Daoy (cell line): ENCODE measurements at places on chromosomes 5 and 9. TPM values are rescaled to one million over a fixed set of nuclear protein-coding genes. Genes with fewer than 3 reads are reported as not detected.

DNA sequence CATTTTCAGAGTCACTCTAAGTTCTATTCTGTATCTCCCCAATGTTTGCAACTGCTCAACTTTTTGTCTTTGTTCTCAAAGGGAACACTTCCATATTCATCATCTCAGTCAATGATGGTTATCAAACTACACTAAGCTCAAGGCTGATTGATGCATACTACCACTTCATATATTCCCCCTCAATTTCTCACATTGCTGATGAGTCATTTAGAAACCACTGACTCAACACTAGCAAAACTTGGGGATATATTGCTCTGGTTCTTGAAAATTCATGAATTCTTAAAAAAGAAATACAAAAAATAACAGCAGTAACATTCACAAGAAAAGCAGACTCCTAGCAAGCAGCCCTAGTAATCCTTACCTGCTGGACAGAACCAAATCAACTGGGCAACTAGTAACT lies 52.2 kb downstream of the ABHD17B start:
- DNase-seq, result no peak

DNA sequence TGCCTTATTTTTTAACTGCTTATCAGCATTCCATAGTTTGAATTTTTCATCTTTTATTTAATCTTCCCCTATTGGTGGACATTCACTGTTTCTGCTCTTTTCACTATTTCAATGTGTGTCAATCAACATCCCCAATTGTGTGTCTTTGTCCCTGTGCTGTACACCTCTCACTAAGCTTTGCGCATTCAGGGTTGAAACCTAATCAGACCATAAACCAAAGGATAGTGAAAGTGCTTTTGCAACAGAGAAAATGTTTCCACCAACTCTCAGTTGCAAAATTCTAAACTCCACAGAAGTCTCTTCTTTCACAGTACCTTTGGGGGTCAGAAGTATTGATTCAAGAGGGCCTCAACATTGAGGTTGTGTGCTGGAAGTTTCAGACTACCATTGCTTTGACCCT lies 127.1 kb upstream of the SAP30L start:
- DNase-seq, result no peak

The TXNDC8 gene
- total RNA-seq, result not detected in 2 replicates

The AQP7 gene
- total RNA-seq, result not detected in 2 replicates

GRCh38 chr9:110582156-110582555 lies 2.6 kb upstream of the SVEP1 start:
- DNase-seq, result no peak

The EPB41L4B gene
- total RNA-seq, result 12.9 and 14.0 TPM in 2 replicates

- peak; percentile 62 for DNase-seq
Measured at GRCh38 chr5:167245868-167246267, 1045.6 kb upstream of the WWC1 start.

The EIF4E1B gene
- not detected in 2 replicates for total RNA-seq

- DNase-seq, result peak; percentile 31
Measured at GRCh38 chr9:134059661-134060395, 8.0 kb downstream of the BRD3 start.

The CTNND2 gene
- total RNA-seq, result 4.5 and 4.9 TPM in 2 replicates

DNA sequence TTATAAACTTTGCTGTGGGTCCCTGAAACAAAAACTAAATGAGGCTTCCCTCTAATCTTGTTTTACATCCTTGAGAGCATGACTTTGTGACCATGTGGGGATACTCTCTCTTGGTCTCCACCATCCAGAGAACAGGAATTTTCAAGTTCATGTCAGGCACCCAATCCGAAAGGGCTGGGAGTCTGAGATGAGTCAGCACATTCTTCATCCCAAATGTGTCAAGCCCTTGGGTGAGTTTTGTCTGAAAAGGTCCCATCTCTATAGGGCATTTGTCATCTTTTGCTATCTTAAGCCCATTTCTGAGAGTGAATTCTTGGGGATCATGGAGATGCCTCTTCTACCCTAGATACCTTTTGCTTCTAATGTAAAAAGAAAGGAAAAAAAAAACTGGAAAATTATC lies 26.9 kb upstream of the RAPGEF6 start:
- DNase-seq, result no peak

DNA sequence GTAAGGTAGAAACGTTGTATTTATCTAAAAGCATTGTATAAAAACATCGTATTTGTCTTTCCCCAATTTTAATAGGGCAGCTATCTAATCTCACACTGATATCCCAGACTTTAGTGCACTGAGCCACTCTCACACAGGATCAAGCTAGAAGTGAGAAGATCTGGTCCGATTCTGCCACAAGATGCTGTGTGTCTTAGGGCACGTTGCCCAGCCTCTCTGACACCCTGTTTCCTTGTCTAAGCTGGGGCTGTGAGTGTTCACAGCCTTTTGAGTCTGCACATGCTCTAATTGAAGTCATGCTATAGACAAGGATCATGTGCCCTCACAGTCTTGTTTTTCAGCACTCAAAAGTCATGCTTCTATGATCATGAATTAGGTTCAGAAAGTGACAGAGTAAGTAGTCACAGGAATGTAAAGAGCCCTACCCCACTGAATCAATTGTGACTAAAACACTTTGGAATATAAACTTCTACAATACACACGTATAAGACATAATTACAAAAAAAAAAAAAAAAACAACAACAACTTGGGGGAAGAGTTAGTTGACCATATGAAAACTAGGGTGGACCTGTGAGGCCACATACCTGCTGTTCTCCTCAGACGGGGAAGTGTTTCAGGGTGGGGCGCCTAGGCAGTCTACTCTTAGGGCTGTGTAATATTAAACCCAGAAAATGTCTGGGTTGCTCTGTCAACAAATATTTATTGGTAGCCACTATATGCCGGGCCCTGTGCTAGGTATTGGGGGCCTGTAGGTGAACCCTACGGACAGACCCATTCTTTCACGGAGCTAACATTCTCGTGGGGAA lies 893 bp upstream of the ABLIM3 start:
- DNase-seq, result no peak

DNA sequence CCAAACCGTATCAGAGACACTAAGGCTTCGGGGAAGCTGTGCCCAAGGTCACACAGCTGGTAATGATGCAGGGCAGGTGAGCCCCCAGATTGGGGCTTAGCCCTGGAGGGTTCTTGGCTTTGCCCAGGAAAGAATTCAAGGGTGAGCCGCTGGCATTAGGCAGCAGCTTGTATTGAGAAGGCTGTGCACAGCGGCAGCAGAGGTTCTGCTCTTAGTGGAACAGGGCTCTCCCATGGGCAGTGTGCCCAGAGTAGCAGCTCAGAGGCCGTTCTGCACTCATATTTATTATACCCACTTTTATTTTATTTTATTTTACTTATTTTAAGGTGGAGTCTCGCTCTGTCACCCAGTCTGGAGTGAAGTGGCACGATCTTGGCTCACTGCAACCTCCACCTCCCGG lies 85.8 kb upstream of the IER5L start:
- no peak for DNase-seq

The BTNL9 gene
- 1.6 and 2.5 TPM in 2 replicates for total RNA-seq

The TAL2 gene
- 0.46 TPM in 1 of 2 replicates, not detected in the other for total RNA-seq

The C9orf72 gene
- 15.8 and 18.3 TPM in 2 replicates for total RNA-seq

DNA sequence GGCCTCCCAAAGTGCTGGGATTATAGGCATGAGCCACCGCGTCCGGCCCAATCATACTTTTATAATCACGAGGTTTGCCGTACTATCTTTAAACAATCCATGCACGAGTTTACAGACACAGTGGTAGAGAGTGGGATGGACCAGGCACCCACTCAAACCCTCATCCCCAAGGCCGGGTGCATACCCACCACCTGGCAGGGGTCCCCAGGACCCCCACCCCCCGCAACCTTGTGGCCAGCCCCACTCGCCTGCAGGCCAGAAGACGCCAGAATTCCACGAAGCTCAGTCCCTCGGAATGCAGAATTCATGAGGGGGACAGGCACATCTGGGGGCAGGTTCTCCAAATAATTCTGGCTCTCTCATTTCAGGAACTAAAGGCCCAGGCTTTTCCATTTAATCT lies 17.1 kb downstream of the NACC2 start:
- DNase-seq, result no peak

The KCTD16 gene
- total RNA-seq, result 0.63 and 0.65 TPM in 2 replicates

DNA sequence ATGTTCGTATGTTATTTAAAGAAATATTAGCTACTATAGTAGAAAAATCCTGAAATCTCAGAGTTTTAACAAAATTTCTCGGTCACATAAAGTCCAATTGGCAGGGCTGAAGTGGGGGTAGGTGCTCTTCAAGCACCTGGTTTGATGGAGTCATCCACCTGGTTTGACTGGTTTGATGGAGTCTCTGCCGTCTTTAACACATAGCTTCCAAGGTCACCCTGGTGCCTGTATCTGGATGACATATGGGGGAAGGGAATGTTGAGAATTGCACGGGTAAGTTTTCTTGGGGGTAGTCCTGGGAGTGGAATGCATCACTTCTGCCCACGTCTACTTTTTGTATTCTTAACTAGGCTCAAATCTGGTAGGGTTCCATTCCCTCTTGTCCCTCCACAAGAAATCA lies 351.2 kb downstream of the SH3GL2 start:
- DNase-seq, result no peak

GRCh38 chr9:36922548-36922947 lies 111.5 kb downstream of the PAX5 start:
- peak; percentile 88 for DNase-seq

The EDIL3 gene
- total RNA-seq, result 184 and 191 TPM in 2 replicates

GRCh38 chr9:77916820-77917219 lies 114.8 kb downstream of the GNAQ start:
- DNase-seq, result no peak

DNA sequence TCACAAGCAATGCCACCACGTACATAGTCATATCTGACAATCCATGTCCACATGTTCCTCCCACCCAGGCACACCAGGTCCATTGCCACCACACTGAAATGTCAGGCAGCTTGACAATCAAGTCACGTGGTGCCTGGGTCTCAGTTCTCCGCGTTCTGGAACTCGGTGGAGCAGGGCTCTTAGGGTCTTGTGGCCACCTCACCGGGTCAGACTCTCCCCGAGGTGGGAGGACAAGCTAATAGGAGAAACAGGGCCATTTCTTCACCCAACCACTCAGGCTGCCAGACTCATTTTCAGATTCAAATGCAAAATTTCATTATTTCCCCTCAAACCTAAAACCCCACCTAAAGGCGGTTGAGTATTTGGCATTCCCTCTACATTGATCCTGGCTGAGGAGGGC lies 200.5 kb upstream of the GAS1 start:
- no peak for DNase-seq

The GCNT4 gene
- total RNA-seq, result 1.7 and 1.9 TPM in 2 replicates

DNA sequence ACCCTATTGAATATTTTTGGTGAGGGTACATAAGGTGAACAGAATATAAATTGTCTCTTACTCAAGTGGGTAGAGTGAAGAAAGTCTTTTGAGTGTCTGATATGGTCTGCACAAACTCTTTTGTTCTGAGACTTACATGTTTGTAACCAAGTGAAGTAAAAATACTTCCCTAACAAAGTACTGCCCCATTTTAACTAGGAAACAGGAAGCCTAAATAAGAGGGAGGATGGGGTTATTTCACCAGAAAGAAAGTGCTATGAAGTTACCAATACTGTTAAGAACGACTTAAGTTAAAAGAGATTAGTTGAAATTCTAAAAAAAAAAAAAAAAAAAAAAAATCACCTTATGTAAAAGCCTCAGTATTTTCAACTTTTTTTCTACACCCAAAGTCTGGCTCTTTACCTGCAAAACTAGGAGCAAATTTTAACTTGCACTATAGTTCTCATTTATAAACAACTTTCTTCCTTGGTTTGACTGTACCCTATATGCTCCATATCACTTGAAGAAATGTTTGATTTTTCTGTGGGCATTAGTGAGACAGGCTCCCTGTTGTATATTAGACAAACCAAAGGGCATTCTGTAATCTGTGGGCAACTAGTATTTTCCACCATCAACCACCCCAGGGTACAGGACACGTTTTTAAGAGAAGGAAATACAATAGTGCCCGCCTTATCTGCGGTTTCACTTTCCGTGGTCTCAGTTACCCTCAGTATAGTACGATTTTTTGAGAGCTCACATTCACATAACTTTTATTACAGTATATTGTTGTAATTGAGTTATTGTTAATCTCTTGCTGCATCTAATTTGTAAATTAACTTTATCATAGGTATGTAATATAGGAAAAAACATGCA lies 127.7 kb downstream of the NR3C1 start:
- DNase-seq, result no peak

- DNase-seq, result no peak
Measured at GRCh38 chr5:7976411-7977190, 107.7 kb downstream of the MTRR start.

DNA sequence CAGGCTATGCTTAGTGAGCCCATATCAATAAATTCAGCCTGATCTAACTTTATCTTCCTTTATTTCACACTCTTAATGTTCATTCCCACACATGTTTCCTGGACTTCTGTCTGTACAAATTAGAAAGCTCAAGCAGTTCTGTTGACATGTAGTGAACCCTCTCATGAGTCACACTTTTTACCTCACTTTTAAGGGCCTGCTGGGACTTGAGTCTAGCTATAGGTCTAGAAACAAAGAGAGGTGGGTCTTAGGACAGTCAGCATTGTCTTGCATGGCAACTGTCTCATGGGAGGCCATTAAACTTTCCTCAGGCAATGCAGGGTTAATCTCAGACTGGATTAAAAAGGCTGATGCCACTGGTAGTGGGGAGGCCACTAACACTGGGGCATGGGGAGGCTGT lies 8.6 kb upstream of the CCNH start:
- no peak for DNase-seq

GRCh38 chr5:10400411-10400810 lies 41.3 kb upstream of the ROPN1L start:
- no peak for DNase-seq

- no peak for DNase-seq
Measured at GRCh38 chr5:77167063-77167462, 43.4 kb upstream of the PDE8B start.

The C9orf50 gene
- total RNA-seq, result not detected in 2 replicates

GRCh38 chr5:57171816-57172465 lies 1.9 kb upstream of the GPBP1 start:
- peak; percentile 73 for DNase-seq

DNA sequence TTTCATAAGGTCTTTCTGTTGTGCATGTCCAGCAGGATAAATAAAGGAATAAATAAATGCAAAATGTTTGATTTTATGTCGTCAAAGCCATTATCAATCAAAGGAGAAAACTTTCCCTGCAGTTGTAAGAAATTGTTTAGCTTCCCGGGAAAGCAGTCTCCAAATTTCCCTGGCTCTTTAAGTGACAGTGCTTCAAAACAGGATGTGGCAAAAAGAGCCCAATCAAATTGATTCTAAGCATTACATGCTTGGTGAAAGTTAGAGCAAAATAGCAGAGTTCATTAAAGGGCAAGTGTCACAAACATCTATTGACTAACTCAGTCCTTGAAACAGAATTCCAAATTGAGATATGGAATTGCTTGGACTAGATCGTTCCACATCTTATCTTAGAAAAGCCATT lies 704.1 kb downstream of the PRELID2 start:
- no peak for DNase-seq

GRCh38 chr9:27445688-27446087 lies 78.4 kb upstream of the IFNK start:
- no peak for DNase-seq

The GRXCR2 gene
- not detected in 2 replicates for total RNA-seq

DNA sequence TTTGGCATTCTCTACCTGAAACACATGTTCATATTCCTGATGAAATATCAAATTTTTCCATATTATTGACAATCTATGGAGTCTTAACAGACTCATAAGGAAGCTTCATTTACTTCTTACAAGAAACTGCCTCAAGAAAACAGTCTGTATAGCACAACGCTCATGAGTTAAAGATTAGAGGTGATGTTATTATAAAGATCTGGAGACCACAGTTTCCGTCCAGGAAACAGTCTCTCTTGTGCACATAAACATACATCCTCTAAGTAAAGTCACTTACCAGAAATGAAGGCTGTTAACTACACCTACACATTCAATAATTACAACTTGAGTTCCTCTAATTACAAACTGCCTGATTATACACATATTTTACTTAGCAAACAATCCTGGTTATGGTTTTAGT lies 86.9 kb downstream of the RAPGEF6 start:
- DNase-seq, result no peak
